ENCODE measurements at places on chromosomes 2 and 18. TPM values are rescaled to one million over a fixed set of nuclear protein-coding genes. Genes with fewer than 3 reads are reported as not detected.

DNA sequence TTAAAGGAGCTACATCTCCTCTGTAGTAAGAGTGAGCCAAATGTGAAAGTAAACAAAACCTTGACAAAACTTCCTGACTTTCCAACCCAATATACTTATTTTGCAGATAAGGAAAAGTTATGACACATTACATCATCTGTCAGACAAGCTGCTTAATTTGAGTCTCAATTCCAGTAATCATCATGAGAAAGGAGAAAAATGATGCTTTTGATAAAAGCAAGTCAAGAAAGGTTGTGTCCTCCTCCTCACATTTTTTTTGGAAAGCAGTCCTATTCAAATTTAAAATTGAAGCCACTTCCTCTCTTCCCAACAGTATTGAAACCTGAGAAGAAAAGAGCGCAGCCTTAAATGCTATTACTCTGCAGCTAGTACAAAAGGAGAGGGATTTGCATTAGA, 519.6 kb downstream of the LRP1B start:
- peak; percentile 27 for DNase-seq

DNA sequence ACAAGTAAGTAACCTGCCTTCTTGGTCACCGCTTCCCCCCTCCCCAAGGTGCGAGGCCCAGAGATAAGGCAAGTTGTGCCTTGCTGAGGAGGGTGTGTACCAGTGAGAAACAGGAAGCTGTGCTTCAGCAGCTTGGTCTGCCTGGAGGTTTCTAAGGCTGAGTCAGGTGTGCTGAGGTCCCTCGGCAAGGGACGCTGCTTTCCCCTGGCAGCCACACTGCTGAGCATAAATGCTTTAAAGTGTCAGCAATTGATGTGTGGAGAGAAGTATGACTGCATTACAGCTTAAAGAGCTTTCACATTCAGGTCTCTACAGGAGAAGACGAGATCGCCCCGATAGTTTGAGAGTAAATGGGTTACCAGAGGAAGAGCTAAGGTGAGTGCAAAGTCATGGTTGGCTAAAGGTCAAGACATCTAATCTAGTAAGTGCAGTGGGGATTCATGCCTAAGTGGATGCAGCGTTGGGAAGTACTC, 86.9 kb downstream of the LIMS1 start:
- no peak for DNase-seq

The CFAP221 gene
- 0.37 TPM for total RNA-seq

GRCh38 chr2:241939541-241939940, 70.0 kb downstream of the RTP5 start:
- DNase-seq = no peak

DNA sequence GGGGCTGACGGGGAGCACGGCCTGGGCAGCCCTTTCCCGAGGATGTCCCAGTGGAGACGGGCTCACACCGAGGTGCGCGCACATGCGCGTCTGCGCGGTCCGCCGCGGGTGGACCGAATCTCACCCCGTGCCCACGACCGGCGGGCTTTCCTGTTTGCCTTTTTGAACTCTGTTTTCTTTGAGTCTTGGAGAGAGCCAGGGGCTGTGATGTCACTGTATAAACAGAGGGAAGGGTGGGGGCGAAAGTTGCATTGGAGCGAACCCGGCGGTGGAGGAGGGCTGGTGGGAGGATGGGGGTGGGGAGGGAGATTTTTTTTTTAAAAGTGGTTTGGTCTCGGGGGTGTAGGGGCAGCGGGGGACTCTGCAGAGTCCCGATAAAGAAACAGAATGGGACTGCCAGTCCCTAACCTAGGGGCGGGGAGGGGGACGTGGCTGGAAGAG, 141.2 kb upstream of the CTAGE1 start:
- peak; percentile 53 for DNase-seq

GRCh38 chr2:240133401-240133800, 2.7 kb downstream of the COPS9 start:
- DNase-seq = peak; percentile 19

DNA sequence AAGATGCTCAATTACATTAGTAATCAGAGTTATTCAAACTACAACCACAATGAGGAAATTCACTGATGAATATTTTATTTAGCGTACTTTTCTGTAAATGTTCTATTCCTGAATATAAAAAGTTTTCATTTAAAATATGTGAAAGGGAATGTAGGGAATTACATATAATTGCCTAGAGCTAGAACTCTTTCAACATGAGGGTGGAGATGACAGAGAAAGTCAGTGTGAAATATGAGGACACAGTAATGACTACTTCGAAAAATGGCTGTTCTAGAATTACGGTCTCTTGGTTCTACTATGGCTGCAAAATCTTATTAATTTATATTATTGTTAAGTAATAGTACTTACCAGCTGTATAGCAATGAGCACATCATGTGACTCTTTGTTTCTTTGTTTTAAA, 1647.4 kb upstream of the PIK3C3 start:
- no peak for DNase-seq

- no peak for DNase-seq
Observed at GRCh38 chr2:133835821-133836619, 267.8 kb upstream of the NCKAP5 start.

DNA sequence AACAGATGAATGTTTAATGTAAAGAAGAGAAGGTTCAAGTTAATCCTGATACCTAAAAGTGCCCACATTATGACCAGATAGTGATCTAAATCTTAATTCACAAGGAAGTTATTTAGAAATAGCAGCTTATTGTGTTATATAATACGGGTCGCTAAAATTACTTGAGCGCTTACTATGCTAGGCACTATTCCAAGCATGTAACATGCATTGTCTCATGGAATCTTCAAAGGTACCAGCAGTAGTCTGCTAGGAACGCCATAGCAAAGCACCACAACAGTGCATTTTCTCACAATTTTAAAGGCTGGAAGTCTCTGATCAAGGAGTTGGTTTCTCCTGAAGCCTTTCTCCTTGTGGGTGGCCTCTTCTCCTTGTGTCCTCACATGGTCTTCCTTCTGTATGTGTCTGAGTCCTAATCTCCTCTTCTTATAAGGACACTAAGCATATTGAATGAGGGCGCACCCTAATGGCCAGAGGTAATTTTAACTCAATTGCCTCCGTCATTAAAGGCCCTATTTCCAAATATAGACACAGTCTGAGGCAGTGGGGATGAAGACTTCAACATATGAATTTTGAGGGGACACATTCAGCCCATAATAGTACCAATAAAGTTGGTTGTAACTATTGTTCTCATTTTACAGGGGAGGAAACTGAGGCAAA, 118.4 kb downstream of the LRRC30 start:
- no peak for DNase-seq

DNA sequence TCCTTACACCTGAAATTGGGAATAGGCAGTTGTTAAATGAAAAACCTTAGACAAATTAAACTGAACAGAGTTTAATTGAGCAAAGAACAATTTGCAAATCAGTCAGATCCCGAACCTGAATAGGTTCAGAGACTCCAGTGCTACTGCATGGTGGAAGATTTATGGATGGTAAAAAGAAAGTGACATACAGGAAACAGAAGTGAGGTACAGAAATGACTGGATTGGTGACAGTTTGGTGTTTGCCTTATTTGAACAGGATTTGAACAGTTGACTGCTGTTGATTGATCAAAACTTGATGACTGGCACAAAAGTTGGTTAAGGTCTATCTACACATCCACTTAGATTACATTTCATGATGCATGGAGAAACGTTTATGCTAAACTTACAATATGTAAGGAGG, 248.8 kb downstream of the HNMT start:
- DNase-seq = no peak

The CHRNG gene
- total RNA-seq = not detected

The CRYGD gene
- 5.5 TPM for total RNA-seq

GRCh38 chr2:233387667-233388528, 33.6 kb downstream of the DGKD start:
- peak; percentile 42 for DNase-seq

DNA sequence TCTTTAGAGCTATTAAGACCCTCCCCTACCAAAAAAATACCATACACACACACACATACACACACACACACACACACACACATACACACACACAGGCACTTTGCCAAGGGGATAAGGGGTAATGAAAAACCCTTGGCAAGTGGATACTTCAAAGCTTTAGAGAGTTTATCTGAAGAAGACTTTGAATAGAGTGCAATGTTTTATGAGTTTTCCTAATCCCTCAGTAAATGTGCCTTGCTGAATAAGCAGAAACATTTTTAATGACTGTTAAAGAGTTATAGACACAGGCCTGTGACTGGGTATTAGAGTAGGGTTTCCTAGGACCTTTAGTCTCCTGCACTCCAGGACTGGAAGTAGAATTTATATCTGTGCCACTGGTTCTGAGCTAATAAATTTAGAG, 75.5 kb upstream of the CTAGE1 start:
- DNase-seq = no peak

- no peak for DNase-seq
Observed at GRCh38 chr2:55986700-55987440, 63.3 kb upstream of the EFEMP1 start.

The LAMA3 gene
- total RNA-seq = 0.21 TPM

The SPATA3 gene
- total RNA-seq = not detected

The CCDC138 gene
- total RNA-seq = 13.6 TPM

- DNase-seq = no peak
Observed at GRCh38 chr2:217887841-217888701, 114.7 kb downstream of the TNS1 start.

DNA sequence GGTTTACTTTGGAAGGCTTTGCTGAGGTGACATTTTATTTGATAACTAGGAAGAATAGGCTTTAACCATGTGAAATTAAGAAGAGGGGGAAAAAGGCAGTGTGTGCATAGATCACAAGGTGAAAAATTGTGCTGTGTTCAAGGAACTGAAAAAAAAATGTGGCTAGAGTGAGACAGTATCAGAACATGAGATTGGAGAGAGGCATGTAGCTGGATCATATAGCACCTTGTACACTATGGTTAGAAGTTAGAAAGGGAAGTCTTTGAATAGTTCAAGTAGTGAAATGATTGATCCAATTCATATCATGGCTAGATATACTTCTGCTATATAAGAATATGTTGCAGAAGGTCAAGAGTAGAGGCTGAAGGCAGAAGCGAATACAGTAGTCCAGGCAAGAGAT, 12.3 kb upstream of the TNFRSF11A start:
- DNase-seq = no peak

DNA sequence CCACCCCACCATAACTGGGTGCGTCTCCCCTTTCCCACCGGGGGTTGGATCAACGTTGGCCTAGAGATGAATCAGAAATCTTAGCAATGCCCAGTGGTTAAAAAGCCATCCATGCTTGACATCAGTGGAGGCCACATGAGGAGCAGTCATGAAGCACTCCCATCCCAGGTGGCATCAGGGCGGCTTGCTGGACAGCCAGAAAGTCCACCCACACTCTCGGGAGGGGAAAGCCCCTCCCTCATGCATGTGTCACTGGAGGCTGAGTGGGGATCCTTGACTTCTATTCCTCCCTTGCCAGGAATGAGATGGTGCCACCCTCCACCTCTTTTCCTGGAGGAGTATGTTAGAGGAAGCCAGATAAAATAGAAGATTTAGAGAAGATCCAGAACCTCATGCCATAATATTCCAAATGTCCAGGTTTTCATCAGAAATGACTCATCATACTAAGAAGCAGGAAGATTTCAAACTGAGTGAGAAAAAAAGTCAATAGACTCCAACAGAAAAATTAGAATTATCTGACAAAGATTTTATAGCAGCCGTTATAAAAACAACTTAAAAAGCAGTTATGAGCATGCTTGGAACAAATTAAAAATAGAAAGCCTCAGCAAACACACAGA, 507.1 kb upstream of the ID2 start:
- no peak for DNase-seq

Measured in H7 (cell line).